NAMALWA (cell line): ENCODE measurements at places on chromosomes 4 and X.

GRCh38 chr4:186684889-186685309 lies 38.8 kb downstream of the FAT1 start:
- DNase-seq, result no peak

GRCh38 chr4:87851332-87851731 lies 18.6 kb downstream of the MEPE start:
- DNase-seq, result no peak

GRCh38 chr4:8152090-8152864 lies 6.3 kb downstream of the ABLIM2 start:
- DNase-seq, result no peak

DNA sequence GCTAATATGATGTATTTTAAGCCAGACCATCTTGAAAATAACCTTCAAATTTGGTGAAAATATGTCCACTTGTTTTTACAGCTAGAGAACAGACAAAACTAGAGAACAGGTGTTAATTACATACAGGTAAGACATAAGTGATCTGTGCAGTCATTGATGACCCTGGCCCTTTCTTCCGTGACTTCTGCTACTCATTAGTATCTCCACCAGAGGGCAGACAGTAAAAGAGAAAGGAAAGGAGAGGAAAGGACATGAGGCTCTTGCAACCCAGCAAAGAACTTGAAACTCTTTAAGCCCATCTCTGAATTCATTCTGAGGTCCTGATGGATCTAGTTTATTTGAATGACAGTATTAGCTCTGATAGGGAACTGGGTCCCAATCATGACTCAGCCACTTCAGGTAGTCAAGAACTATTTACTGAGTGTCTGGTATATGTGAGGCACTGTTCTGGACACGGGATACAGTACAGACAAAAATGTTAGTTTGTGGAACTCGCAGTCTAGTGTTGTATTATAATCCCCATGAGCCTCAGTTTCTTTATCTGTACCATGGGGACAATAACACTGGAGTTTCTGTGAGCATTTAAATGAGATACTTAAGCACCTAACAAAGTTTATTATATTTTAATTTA lies 121.0 kb upstream of the TEX13D start:
- peak; percentile 55 for DNase-seq

DNA sequence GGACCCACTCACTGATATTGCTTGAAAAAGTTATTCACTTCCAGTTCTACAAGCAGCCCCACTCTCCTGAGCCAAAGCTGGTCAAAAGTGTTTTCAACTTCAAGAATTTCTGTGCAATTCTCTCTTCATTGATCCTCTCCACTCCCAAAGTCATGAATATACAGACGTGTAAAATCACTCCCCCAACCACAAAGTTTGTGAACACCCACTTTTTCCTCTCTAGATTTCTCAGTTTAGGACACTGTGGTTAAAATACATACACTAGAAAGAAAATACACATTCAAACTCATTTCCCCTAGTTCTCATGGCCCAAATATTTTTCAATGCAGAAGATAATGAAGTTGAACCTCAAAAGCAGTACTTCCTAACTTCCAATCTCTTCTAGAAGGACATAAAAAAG lies 116.3 kb downstream of the MSN start:
- no peak for DNase-seq

GRCh38 chr4:112532267-112532666 lies 16.3 kb upstream of the NEUROG2 start:
- no peak for DNase-seq

GRCh38 chrX:20432048-20432447 lies 165.3 kb upstream of the RPS6KA3 start:
- DNase-seq, result no peak

DNA sequence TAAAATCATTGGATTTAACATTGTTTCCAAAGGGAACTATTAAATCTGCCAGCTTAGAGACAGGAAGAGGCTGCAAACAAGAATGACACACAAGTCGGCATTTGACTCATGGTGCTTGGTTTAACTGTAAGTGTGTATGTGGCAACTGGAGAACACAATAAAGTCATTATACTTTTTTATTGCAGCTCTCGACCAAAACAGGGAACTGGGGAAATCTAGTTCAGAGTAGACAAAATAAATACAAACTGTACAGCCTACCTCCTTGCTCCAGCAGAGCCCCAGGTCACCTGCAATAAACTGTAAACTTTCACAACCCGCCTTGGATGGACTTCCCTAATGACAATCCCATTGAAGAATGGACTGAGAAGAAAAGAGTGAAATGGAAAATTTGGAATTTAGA lies 24.0 kb downstream of the NPY5R start:
- DNase-seq, result no peak
